ENCODE measurements at places on chromosomes 7 and 10.

DNA sequence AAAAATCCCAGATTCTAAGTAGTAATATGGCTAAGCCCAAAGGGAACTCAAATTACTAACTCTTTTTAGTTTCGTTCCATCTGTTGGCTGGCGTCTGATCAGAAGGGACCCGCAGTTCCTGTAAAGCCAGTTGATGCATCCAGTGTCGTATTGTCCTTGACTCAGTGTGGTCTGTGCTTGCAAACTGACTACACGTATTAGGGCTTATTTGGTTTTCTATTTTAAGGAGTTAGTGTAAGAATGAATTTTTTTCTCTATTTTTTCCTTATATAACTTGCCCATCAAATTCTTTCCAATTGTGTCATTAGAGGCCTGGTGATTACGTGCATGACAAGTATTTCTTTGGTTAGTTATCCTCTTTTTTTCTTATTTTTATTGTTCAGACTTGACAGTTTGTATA lies 9.7 kb downstream of the ABCA13 start:
- DNase-seq = no peak

DNA sequence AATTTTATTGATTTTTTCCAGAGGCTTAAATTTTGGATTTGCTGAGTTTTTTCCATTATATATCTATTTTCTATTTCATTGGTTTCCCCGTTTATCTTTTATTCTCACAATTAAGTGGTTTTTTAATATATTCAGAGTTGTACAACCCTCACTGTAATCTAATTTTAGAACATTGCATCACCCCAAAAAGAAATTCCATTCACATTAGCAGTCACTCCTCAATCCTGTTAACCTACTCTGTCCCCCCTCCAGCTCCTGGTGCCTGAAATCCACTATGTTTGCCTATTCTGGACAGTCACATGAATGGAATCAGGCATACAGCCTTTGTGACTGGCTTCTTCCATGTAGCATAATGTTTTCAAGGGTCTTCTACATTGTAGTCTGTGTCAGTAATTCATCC lies 55.8 kb upstream of the ITGA8 start:
- DNase-seq = no peak

DNA sequence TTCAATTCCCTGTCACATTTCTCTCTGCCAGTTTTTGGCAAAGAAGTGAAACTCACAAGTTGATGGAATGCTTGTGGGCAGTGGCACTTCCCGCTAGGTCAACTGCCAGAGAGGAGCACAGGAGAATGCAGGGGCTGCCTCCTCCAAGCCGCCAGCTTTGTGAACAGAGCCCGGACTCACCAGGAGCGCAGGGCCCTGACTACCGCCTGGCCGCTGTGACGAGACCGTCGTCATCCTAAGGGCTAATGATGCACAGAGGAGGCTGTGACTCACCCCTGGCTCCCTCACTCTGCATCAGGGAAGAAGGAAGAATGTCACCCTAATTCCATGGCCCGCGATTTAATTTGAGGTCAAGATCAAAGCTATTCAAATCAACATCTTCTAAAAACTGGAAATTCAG lies 123.9 kb downstream of the TAX1BP1 start:
- no peak for DNase-seq

DNA sequence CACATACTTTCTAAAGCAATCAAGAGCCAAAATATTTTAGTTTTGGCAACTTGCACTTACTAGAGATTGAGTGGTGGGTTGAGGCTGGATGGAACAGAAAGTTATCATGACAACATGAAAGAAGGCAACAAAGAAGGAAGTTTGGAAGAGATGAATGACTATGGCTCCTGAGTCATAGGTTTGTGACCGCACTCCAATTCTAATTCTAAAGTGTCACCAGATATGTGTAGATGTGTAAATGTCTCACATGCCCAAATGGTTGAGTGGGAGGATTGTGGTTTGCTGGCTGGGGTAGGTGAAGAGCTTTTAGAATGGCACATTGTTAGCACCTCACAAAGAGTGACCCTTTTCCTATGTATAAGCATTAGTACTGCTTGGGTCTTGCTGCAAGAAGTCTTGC lies 20.2 kb downstream of the TAS2R16 start:
- DNase-seq = no peak

- no peak for DNase-seq
These were observed 59.7 kb downstream of the GALNT11 start for GRCh38 chr7:152085131-152085530.

- DNase-seq = no peak
These were observed 2.5 kb downstream of the NUDT5 start for GRCh38 chr10:12193193-12193592.

GRCh38 chr10:31930023-31930751 lies 1.6 kb upstream of the ARHGAP12 start:
- no peak for DNase-seq

GRCh38 chr10:125159932-125160855 lies at the start of gene CTBP2:
CTBP2 (minus strand) TSS chr10:125160563.
- DNase-seq = no peak

- no peak for DNase-seq
These were observed 158.9 kb downstream of the RTKN2 start for GRCh38 chr10:62109587-62110293.

DNA sequence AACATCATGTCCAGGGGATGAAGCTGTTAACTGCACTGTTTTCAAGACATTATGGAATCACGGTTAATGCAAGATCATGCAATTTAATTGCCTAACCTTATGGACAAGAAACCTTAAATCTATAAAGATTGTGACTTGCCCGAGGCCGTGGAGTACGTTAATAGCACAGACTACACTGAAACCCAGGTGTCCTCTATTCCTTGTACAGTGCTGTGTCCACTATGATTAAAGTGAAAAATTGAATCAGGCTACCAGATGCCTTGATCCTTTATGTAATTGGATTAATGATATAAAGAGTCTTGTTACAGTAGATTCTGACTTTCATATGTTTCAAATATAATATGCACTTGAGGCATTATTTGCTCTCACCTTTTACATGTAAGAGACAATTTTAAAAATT lies 33.9 kb upstream of the ETV1 start:
- no peak for DNase-seq

- no peak for DNase-seq
These were observed 132.3 kb upstream of the CDK1 start for GRCh38 chr10:60645980-60646379.

GRCh38 chr7:76196786-76197185 lies 4.9 kb upstream of the SRRM3 start:
- DNase-seq = no peak

DNA sequence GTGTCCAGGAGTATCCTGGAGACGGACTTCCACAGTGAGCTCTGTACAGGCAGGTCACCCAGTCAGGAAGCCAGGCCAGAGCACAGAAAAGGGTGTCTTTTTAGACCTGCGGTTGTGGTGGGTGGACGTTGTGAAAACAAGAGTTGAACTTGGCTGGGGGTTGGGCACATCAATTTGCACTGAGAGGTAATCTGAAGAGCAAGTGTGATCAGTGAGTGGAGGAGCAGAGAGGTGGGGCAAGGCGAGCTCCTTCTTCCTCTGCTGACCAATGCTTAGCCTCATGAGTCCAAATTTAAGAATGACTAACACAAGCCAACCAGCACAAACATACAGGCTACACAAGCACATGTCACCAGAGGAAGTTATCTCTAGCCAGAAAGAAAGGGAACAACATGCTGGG lies 310.8 kb downstream of the TCERG1L start:
- DNase-seq = no peak

DNA sequence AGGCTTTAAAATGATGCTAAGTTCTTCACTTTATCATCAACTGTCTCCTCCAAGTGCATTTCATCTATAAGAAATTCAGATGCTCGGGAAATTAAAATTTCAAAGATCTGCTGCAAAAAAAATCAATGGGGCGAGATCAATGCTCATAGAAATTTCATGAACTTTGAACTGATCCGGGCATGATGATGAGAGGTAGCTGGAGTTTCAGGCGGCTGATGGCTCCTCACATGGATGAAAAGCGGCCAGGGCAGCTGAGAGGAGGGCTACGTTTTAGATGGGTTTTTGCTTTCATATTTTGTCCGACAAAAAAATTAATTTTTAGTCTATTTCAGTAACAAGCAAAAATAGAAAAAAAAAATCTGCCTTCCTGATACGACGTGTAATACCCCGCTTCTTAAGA lies 109.9 kb downstream of the EBF3 start:
- DNase-seq = no peak

- DNase-seq = no peak
These were observed 66.2 kb upstream of the NME8 start for GRCh38 chr7:37782166-37782565.

GRCh38 chr10:47099474-47099873 lies 188.2 kb downstream of the PTPN20 start:
- DNase-seq = no peak

DNA sequence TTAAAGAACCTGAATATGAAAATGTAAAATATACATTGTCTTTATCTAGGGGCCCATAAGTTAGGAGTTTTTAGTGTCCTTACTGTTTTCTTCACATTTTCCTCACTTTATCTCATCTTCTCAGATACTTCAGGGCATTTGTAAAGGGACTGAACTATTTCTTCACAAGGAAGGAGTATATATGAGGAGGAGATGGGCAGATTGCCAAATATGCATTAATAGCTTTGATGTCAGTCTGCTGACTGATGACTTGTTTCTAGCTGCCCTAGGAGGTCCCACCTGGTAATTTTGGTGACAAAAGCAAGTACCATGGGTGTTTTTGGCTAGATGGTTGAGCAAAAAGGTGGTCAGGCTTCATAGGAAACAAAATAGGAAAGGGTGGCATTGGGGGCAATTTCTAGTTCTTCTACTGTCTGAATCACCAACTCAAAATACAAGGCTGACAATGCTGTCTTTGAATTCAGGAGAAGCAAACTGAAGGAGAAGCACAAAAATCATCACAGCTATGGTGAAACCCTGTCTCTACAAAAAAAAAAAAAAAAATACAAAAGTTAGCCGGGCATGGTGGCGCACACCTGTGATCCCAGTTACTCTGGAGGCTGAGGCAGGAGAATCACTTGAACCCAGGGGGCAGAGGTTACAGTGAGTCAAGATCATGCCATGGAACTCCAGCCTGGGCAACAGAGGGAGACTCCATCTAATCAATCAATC lies 10.4 kb upstream of the STRIP2 start:
- no peak for DNase-seq

- no peak for DNase-seq
These were observed 115.5 kb upstream of the GNAI1 start for GRCh38 chr7:80018941-80019808.

- DNase-seq = no peak
These were observed 77.0 kb downstream of the POU6F2 start for GRCh38 chr7:39054731-39055130.

DNA sequence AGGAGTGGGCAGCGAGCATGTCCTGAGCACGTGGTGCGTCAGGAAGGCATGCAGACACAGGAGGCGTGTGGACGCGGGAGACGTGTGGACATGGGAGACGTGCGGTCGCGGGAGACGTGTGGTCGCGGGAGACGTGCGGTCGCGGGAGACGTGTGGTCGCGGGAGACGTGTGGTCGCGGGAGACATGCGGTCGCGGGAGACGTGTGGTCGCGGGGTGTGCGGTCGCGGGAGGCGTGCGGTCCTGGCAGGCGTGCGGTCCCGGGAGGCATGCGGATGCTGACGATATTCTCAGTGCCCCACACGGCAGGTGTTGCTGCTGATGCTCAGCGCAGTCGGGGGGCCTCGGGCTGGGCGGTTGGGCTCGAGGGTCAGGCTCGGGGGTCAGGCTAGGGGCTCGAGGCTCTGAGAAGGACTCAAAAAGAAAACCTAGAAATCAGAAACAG lies 94.2 kb downstream of the NKX6-2 start:
- DNase-seq = no peak

DNA sequence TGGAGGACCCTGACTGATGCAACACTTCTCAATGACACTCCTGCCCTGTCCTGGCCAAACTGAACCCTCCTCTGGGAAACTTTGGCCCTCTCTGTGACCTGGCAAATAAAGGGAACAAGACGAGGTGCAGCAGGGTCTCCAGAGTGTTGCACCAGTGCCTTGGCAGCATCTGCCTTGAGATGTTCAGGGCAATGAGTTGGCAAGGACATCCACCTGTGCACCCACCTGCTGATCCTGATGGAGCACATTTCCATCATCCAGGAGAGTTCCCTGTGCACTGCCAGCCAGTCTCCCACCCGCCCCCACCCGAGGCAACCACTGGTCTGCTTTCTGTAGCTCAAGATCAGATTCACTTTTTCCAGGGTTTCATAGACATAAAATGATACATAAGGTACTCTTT lies 407.4 kb downstream of the GRID1 start:
- no peak for DNase-seq

- DNase-seq = no peak
These were observed 18.5 kb upstream of the TAS2R40 start for GRCh38 chr7:143203386-143203785.

DNA sequence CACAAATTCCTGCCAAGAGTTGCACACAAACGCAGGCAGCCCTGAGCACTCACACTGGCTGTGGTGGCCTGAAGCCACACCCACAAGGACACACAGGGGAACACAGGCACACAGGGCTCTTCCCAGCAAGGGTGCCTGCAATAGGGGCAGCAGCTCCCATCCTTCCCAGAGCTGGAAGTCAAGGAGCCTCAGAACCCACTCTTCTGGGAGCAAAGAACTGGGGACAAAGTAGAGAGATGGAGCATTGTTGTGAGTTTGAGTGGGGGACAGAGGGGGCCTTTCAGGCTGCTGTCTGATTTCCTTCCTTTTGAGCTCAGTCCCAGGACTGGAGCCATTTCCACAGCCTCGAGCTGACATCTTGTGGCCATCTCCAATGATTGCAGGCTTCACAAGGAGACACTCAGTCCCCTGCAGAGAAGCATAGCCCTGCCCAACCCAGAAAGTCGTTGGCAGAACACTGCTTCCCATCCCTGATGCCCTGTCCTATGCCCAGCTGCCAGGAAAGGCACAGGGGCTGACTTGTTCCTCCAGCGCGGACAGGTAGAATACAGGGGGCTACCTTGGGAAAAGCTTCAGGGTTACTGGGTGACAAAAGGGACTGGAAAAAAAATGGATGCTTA lies 34.4 kb upstream of the SLF2 start:
- DNase-seq = no peak

DNA sequence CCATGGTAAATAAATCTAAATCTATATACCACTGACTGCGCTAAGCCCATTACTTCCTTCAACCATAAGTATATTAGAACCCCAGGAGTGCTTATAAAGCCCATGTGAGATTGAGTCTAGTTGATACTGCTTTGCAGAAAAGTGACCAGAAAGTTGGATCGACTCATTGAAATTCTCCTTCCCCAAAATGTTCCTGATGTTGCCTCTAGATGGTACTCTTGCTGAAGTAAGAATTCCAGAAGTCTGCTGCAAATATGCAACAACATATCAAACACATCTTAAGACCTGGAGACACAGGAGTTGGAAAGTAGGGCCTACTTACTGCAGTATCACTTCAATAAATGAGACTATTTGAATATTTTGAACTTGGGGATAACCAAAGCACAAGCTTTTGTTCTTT lies 550.8 kb downstream of the IPMK start:
- DNase-seq = no peak
